ENCODE measurements at places on chromosomes 11 and 22.

GRCh38 chr11:73174495-73174791, 32.3 kb upstream of the FCHSD2 start:
- DNase-seq, result no peak

- DNase-seq, result no peak
Observed at GRCh38 chr11:69580529-69580928, 60.4 kb upstream of the CCND1 start.

DNA sequence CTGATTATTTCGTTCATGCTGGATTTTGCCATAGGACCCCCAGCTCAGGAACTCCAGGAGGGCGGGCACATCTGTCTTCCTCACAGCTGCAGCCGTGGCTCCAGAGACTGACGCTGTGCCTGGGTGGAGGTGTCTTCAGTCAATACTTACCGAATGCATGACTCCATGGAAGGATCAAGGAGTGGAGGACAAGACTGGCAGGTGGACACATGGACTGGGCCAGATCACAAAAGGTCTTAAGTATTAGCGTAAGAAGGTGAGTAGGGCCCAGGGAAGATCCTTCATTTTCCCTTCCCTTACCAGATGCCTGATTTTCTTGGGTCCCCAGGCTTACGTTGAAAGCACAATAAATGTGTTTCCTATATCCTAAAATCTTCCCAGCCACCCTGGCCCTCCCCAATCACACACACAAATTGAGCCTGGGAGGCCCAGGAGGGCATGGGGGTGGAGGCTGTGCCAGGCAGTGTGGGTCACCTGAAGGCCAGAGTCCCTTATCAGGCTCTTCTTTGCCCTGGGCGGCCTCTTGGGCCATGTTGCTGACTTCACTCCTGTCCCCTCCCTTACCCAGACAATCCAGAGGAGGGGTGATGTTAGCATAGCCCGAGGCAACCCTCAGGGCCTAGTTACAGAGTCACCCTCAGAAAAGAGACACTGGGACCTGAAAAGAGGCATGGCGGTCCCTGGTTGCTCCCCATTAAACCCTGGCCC, 56.4 kb downstream of the CYTH4 start:
- no peak for DNase-seq

- DNase-seq, result no peak
Observed at GRCh38 chr11:15864026-15864805, 492.1 kb downstream of the SOX6 start.

DNA sequence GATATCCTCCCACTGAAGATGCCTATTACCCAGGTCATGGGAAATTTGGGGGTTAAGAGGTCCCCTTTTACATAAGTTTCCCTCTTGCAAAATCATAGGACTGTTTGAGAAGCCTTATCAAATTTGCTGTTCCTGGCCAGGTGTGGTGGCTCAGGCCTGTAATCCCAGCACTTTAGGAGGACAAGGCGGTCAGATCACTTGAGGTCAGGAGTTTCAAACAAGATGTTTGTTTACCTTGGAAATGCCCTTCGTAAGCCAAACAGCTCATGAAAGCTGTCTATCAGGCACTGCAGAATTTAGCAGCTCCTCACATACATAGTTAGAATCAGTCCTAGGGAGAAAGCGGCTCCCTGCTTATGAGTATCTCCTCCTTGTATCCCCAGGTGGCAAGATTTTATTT, 4.9 kb upstream of the EI24 start:
- no peak for DNase-seq
